ENCODE measurements at places on chromosomes 7 and 10.
A peak's percentile ranks its signal among the peaks of the same experiment; 100 is the strongest.

DNA sequence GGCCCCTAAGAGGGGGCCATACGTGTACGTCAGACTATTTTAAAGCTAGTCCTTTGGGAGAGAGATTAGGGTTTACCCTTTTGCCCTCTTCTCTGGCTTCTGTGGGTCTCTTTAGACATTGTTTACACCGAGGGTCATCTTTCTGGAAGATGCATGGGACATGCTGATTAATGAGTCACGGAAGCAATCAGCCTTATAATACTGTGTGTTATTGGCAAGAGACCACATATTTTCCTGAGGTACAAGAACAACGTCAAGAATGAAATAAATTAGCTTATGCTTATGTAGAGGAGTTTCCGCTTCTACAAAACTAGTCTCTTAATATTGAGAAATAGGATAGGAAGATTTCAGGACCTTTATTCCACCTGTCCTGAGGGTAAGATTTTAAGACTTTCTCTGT, 327.7 kb downstream of the BBS9 start:
- DNase-seq: no peak

DNA sequence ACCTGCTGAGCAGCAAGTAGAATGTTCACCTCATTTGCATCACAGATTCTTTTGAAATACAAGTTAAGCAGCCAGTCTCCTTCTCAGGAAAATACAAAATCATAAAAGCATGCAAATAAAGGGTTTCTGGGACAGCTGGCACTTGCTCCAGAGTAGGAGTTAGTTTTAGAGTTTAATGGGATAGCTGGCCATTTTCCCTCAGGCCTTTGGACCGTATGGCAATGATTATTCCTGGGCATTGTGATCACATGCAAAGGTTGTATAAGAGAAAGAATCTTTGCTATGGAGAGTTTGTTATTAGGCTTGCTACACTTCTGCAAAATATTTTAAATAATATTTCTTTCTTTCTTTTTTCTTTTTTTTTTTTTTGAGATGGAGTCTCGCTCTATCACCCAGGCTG, 240.8 kb downstream of the CDK14 start:
- no peak for DNase-seq

DNA sequence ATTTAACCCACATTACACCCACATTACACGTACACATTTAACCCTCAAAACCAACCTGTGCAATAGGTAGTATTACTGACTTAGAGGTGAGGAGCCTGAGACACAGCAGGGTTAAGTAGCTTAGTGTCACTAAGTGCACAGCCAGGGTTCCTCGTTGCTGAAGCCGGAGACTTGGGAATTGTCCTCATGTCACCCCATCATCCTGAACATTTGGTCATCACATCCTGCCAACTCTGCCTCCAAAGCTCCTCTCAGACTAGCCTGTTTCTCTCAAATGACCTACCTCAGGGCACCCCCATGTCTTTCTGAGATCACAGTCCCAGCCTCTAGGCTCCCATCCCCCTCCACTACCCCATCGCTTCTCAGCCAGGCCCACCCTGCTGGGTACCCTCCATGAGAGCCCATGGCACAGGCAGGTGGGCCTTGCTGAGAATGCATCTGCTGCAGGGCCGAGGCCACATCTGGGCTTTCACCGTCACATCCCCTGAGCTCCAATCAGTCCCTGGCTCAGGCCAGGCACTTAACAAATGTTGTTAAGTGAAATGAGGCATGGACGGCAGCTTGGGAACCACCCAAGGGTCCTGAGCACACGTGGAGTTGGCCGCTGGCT, 21.1 kb upstream of the PCBD1 start:
- no peak for DNase-seq

DNA sequence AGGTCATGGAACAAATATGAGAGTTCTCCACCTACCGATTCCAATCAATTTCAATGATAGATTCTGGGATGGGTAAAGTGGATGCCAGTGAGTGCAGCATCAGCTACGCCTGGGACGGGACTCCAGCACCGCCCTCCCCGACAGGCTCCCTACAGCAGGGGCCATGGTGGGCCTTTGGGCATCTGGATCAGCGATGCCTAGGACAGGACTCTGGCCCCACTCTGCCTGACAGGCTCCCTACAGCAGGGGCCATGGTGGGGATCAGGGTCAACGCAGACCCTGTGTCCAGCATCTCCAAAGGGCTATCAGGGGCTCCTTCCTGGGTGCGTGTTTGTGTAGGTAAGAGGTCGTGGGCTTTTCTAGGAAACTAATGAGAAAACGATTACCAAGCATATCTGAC, 111.2 kb upstream of the TCERG1L start:
- no peak for DNase-seq

DNA sequence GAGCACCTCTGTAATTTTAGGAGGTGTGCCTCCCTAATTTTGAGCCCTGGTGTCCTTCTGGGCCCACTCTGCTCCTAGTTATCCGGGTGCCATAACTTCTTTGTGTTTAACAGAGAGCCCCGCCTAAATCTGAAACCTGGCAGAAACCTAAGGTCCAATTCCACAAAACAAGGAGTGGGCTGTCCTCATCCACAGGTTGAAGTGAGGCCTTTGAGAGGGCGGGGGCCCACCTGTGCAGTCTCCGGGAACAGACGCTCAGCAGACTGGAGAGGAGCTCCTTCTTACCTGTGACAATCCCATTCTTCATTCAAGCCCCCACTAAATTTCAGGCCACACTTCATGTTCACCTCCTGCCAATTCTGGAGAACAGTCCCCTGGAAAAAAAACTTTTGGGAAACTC, 10.9 kb downstream of the TMEM72 start:
- DNase-seq: no peak

DNA sequence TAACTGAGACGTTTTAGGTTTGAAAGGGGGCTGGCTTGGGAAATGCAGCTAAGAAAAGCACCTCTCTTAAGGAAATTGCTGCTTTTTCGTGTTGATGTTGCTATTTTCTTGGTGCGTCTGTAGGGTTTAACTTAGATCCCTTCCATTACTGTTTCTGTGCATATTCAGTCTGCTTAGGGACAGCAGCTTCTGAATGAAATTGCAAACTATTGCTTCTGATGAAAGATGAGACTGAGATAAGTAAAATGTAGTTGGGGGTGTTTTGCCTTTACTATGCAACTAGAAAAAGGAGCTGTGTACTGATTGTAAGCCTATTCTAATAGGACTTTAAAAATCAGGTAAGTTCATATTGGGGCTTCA, 772 bp downstream of the HDAC9 start:
- no peak for DNase-seq

GRCh38 chr10:71454347-71454746, 57.6 kb downstream of the CDH23 start:
- no peak for DNase-seq

- DNase-seq: no peak
Observed at GRCh38 chr10:110151971-110152370, 55.4 kb upstream of the MXI1 start.

DNA sequence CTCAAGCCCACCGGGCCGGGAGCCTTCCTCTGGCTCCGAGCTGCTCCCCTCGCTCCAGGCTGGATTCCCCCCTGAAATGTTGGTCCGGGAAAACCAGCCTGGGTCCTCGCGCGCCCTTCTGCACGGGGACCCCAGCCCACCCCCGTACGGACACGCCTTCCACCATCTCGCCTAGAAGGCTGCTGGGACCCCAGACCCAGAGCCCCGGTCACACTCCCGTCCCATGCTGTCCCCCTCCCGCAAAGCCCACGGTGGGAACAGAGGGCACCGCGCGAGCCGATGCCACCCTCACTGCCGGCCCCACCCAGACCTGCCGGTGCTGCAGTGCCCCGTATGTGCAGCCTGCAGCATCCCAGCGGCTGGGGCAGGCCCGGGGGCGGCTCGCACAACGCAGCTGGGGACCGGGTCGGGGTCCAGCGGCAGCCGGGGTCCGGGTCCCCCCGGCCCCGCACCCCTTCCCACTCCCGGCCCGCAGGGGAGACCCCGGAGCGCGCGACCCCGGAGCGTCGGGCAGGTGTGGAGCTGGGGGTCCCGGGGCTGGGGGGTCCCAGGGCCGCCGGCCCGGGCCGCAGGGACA, 871 bp downstream of the SPOCK2 start:
- DNase-seq: no peak

DNA sequence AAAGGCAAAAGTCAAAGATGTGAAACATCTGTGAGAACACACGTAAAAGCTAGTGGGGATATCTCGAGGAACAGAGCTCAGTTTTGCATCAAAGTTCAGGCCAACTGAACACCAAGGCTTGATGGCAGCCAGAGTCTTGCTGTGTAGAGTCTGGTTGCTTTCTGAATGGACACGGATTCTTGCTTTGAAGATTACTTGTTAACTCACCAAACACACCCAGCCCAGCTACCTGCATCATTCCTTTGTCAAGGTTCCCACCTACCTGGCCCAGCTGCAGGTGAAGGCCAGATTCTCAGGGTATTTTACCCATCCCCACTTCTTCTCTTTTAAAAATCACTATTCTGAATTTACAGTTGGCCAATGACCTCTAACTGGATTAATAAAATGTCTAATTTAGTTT, 174.4 kb upstream of the PHYHIPL start:
- no peak for DNase-seq

- no peak for DNase-seq
Observed at GRCh38 chr10:131134001-131134576, 177.4 kb downstream of the TCERG1L start.

DNA sequence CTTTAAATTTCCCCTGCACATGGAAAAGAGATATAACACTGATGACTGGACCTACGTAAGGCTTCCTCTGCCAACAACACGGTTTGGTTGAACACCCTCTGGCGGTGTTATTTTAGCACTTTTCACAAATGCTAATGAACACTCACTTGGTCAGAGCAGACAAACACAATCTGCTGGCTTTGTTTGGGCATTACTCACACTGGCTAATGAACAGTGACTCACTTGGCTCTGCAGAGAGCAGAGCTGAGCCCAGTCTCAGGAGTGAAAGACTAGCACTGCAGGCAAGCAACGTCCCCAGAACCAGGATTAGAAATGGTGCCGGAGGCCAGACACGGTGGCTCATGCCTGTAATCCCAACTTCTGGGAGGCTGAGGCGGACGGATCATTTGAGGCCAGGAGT, 430.8 kb downstream of the PLXNA4 start:
- no peak for DNase-seq

GRCh38 chr7:329691-330281, 39.8 kb downstream of the FOXL3 start:
- DNase-seq: no peak

GRCh38 chr10:35916791-35917190, 274.7 kb upstream of the FZD8 start:
- no peak for DNase-seq

DNA sequence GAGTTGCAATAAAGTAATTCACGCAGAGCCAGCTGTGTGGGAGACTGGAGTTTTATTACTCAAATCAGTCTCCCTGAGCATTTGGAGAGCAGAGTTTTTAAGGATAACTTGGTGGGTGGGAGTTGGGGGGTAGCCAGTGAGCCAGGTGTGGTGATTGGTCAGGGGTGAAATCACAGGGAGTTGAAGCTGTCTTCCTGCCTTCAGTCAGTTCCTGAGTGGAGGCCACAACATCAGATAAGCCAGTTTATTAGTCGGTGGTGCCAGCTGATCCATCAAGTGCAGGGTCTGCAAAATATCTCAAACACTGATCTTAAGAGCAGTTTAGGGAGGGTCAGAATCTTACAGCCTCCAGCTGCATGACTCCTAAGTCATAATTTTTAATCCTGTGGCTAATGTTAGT, 3.3 kb upstream of the CYP51A1 start:
- no peak for DNase-seq

- DNase-seq: no peak
Observed at GRCh38 chr10:96645191-96645721, 58.4 kb upstream of the TM9SF3 start.

- DNase-seq: no peak
Observed at GRCh38 chr7:24869572-24869971, 110.4 kb downstream of the OSBPL3 start.

DNA sequence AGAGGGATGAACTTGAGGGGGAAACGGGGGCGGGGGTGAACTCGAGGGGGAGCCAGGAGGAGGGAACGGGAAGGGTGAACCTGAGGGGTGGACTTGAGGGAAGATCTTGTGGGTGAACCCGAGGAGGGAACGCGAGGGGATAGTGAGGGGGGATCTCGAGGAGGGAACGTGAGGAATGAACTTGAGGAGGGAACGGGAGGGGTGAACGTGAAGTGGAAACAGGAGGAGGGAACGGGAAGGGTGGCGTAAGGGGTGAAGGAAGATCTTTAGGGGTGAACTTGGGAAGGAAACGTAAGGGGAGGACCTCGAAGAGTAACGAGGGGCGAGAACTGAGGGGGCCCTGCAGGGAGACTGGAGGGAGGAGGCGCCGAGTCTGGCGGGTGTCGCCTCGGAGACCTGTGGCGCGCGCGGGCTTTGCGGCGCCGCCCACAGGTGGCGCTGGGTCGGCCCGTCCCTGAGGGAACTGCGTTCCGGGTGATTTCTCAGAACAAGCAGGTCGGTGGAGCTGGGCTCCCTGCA, 651 bp downstream of the MYO3A start:
- peak; percentile 59 for DNase-seq

DNA sequence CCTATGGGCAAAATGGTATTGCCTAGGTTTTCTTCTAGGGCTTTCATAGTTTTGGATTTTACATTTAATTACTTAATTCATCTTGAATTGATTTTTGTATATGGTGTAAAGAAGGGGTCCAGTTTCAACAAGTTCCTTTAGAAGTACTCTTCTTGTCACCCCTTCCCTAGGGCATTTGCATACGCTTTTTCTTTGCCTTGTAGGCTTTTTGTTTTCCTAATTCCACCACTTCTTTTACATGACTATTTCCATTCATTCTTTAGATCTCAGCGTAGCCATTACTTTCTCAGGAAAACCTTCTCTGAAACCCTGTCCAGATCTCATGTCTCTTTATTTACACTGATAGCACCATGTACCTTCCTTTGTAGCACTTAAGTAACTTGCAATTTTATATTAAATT, 648.6 kb downstream of the XPNPEP1 start:
- no peak for DNase-seq

- DNase-seq: no peak
Observed at GRCh38 chr7:42945821-42946626, 13.8 kb downstream of the MRPL32 start.

- no peak for DNase-seq
Observed at GRCh38 chr7:20399521-20399920, 68.8 kb downstream of the ITGB8 start.

GRCh38 chr7:114720725-114721124, 201.2 kb upstream of the MDFIC start:
- no peak for DNase-seq

DNA sequence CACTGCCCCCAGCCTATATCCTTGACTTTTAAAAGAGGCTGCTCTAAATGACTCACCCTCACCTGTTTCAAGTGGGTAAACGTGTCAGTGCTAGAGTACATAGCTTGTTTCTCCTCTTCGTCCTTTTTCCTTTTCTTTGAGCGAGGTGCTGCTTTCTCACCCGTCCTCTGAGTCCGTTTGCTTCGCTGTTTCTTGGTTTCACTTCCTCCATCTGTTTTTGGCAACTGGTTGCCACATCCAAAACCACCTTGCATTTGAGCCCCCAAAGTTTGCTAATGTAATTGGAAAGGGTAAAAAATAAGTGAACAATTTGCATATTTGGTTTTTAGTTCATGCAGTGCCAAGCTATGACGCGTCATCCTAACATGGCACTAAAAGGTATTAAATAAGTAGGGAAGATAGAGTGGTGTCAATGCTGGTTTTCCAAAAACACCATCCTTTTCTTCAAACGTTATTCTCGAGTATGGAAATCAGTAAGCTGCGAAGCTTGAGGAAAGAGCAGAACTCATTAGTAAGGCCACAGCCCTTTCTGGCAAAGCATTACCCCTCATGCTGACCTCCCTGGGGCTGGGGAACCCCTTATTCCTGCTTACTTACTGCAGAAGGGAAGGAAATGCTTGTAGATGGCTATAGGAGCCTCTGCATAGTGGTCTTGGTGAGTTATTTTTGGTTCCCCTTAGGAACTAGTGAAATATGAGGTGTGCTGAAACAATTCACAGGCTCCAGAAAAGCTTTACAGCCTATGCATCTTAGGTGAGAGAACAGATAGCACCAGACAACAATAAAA, 133.5 kb downstream of the GALNT11 start:
- no peak for DNase-seq
